ENCODE measurements at places on chromosomes 4 and X.
A peak's percentile ranks its signal among the peaks of the same experiment; 100 is the strongest.

GRCh38 chr4:27084685-27085361, 224.2 kb downstream of the STIM2 start:
- DNase-seq, result no peak

GRCh38 chr4:30882443-30882842, 162.3 kb downstream of the PCDH7 start:
- DNase-seq, result no peak

DNA sequence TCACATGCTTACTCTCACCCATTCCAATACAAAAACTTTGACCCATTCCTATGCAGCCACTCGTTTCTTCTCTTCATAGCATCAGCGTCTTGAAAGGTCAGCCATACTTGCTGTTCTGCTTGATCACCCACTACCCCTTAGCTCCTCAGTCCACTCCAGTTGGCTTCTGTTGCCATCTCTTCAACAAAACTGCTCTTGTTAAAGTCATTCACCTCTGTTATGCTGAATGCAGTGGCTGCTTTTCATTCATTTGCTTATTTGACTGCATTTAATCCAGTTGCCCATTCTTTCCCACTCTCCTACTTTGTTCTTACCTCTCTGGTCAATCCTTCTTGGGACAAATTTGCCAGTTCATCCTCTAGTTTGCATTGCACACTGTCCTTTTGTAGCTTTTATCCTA, 24.9 kb downstream of the CEP135 start:
- DNase-seq, result no peak

- no peak for DNase-seq
Measured at GRCh38 chr4:5026371-5026770, 7.1 kb upstream of the CYTL1 start.

GRCh38 chr4:146371812-146372211, 149.9 kb downstream of the SLC10A7 start:
- DNase-seq, result no peak

DNA sequence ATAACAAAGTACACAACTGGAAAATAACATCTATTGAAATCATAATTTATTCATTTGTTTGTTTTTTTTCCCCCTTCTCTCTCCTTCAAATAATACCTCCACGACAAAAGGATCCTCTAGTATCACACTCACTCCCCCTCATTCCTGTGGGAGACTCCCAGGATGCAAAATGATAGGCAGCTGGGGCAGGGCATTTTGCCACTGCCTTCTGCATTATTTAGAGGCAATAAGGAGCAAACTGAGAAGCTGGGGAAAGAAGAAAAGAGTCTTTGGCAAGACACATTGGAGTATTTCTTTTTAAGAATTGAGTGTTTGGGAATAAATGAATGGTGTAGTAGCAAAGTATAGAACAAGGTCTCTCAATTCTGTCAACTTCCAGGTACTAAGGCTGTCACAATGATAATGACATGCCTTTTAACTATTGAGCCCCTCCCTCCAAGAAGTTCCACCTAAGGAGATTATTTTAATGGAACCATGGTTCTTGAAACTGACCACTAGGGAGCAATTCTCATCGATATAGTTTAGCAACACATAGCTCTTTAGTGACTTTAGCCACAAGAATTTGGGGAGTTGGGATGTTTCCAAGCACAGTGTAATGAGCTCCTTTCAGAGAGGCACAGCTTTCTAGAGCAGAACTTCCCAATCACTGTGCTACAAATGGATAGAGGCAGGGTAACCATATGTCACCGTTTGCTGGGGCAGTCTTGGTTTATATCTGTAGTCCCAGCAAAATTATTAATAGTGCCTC, 303.3 kb downstream of the FRMPD4 start:
- DNase-seq, result no peak

- DNase-seq, result no peak
Measured at GRCh38 chrX:39164212-39164611, 363.0 kb downstream of the MID1IP1 start.

DNA sequence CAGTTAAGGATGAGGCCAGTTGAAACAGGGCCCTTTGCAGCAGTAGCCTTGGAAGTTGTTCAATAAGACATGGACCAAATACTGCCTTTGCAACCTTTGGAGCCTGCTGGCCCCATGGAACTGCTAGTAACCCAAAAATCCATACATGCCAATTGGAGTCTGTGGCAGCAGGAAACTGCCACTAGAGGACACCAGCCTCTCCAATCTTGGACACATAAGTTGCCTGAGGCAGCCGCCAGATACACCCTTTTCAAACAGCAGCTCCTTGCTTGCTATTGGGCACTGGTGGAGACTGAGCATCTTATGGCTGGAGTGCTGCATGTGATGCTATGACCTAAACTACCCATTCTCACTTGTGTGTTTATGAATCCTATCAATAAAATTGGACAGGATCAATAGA, 14.8 kb upstream of the LAP3 start:
- DNase-seq, result no peak

- DNase-seq, result no peak
Measured at GRCh38 chr4:153494562-153494961, 28.4 kb downstream of the TMEM131L start.

- no peak for DNase-seq
Measured at GRCh38 chr4:87532907-87533306, 3.7 kb upstream of the SPARCL1 start.

DNA sequence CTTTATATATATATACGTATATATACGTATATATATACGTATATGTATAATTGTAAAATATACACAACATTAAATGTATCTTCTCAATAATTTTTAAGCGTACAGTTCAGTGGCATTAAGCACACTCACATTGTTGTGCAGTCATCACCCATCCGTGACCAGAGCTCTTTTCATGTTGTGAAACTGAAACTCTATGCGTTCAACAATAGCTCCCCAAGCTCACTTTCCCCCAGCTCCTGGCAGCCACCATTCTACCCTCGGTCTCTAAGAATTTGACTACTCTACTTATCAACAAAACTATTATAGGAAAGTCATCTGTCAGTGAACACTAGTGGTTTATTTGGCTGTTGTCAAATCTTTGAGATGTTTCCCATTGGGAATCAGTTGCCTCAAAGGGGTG, 621.8 kb upstream of the GALNT7 start:
- no peak for DNase-seq

DNA sequence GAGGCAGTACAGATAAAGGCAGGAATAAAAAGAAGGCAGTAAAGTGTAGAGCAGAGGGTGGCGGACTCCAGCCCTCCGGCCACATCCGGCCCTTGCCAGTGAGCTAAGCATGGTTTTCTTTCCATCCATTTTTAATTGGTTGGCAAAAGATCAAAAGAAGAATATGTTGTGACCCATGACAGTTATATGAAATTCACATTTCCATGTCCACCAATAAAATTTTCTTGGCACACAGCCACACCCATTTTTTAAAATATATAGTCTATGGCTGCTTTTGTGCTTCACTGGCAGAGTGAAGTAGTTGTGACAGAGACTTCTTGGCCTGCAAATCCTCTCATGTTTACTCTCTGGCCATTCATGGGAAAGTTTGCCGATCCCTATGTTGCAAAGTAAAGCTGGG, 29.8 kb downstream of the SLC9A6 start:
- DNase-seq, result no peak

DNA sequence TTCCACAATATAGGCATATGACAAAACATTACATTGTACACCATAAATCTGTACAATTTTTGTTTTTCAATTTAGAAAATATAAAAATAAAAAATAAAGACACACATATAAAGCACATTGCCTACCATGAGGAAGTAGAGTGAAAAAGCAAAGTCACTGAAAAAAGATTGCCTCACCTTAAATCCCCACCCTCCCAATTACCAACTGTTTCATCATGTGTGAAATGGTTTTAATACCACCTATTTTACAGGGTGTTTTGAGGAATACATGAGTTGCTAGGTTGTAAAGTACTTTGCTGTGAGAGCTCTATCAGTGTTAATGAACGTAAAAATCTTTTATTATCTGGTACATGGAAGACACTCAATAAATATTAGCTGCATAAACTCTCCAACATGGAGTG, 373.6 kb upstream of the NDST3 start:
- DNase-seq, result no peak

- DNase-seq, result no peak
Measured at GRCh38 chr4:184397516-184398163, 76.7 kb downstream of the IRF2 start.

DNA sequence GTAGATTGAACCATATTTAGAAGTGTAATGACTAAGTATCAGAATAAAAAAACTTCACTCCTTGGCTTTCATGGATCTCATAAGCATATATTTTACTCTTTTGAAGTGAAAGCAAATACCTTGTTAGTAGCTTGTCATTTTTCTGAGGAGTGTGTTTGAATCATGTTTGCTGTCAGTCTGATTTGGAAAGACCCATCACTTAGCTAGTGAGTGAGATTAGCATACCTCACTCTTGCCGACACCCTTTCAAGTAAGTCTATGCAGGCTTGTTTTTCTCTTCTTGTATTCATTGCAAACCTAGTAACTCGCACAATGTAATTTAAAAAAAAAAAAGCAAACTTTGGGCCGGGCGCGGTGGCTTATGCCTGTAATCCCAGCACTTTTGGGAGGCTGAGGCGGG, 360.0 kb downstream of the ARHGAP24 start:
- DNase-seq, result no peak

GRCh38 chr4:6732441-6733357, 16.7 kb downstream of the BLOC1S4 start:
- peak; percentile 39 for DNase-seq

DNA sequence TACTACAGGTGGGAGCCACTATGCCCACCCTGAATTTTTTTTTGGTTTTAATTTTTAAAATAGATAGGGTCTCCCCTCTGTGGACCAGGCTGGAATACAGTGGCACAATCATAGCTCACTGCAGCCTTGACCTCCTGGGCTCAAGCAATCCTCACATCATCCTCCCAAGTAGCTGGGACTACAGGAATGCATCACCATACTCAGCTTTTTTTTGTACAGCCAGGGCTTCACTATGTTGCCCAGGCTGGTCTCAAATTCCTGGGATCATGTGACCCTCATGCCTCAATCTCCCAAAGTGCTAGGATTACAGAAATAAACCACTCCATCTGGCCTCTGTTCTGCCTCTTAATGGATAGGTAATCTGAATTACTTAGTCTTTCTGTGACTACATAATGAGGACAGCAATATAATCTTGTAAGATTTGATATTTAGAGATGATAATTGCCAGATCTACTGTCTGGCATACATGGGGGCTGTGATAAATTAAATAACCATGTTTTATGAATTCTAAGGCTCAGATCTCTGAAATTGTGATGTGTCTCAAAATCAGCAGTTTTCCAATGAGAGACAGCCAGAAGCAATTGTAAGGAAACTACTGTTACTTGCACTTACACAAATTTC, 26.7 kb downstream of the PDS5A start:
- no peak for DNase-seq

DNA sequence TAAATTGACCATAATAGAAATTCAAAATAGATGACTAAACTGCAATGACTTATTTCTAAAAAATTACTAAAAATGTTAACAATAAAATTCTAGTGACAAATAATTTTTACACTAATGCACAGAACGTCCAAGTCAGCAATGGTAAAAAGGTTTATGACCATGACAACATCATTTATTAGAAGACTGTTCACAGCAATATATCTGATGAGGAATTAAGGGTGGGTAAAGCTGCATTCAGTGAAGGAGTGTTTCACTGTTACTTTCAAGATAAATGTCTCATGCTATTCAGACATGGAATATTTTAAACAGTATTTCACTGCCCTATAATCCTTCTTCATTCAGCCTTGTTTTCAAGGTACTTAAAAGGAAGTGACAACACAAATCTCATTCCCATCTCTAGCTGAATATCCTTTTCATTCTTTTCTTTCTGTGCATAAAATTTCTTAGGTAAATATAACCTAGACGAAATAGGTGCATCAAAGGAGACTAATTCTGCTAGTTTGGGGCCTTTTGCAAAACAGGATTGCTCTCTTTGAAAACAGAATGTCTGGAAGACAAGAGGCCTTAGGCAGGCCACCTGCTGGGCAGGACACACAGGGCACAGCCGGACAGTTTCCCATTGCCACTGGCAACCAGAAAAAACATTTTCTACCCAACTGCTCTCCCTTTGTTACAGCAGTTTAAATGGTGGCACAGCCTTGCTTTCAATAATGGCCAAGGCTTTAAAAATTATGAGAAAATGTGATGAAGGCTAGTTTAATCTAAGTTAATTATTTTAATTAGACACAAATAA, 600.3 kb downstream of the SPRY1 start:
- DNase-seq, result peak; percentile 4

DNA sequence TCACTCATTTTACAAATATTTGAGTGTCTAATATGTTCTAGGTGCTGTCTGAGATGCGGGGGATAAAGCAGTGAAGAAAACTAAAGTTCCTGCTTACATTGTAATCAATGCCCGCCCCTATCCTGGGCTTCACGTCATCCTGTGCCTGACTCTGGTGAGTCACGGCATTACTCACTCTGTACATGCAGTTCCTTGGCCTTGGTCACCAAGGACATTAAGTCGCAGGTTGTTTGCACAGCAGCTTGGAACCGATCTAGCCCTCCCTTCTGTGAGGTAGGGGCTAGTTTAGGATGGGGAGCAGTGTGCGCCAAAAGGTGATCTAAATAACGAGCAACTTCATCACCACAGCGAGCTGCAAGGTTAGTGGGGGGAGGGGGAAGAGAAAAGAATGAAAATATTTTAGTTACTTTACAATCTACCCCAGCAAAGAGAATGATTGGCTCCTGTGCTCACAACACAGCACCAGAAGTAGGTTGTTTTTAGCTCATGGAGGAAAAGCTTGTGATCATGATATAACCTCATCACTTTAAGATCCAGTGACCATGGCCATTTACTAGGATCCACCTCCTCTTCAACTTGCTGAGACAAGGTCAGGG, 48.0 kb upstream of the HDAC8 start:
- DNase-seq, result peak; percentile 74

DNA sequence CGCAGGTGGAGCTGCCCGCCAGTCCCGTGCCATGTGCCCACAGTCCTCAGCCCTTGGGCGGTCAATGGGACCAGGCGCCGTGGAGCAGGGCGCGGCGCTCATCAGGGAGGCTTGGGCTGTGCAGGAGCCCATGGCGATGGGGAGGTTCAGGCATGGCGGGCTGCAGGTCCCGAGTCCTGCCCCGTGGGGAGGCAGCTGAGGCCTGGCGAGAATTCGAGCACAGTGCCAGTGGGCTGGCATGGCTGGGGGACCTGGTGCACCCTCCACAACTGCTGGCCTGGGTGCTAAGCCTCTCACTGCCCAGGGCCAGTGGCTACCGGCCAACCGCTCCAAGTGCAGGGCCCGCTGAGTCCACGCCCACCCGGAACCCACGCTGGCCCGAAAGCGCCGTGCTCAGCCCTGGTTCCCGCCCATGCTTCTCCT, 646.5 kb downstream of the GABRG1 start:
- no peak for DNase-seq

DNA sequence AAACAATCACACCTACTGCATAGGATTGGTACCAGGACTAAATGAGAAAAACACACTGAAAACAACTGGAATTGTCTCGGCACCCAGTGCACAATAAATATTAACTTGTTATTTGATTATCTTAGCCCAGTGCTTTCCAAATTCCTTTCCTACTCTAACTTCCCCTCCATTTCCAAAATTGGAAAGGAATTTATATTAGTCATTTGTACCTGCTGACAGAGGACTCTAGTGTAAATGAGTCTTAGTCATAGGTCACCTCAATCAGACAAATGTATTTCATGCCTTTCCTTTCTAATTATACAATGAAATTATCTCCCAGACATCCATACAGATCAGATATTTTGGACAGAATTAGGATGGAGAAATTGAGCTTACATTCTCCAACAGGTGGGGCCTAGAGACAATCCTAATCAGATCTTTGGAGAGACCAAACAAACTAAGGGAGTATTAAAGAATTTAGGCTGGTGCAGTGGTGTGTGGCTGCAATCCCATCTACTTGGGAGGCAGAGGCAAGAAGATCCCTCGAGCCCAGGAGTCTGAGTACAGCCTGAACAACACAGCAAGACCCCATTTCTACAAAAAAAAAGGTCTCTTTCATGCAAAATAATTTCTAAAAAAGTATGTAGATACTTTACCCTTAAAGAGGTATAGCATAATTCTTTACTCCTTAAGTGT, 10.1 kb downstream of the SH3D19 start:
- peak; percentile 54 for DNase-seq
